Inflammatory macrophage (primary cell): ENCODE measurements at places on chromosomes 2 and 18.
A peak's percentile ranks its signal among the peaks of the same experiment; 100 is the strongest.

GRCh38 chr2:64978514-64979268 is 10.5 kb upstream of the SLC1A4 start:
- DNase-seq = peak; percentile 52

- DNase-seq = no peak
These were observed 542.8 kb downstream of the IRS1 start for GRCh38 chr2:226256709-226257376.

DNA sequence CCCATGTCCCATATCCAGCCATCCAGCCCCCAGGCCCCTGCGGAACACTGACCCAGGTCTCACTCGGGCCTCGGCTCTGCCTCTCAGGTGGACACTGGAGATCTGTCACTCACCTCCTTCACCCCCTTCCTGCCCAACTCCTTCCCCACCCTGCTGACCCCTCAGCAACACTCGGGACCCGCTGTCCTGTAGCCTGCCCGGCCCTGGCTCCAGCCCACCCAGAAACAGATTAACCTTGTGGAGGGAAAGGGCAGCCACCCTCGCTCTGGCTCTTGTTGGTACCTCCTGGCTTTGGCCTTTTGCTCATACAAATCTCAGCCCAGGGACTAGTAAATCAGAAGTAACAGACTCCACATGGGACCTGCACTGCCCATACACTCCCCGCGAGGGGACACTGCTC is 29.8 kb upstream of the PRLH start:
- DNase-seq = no peak

GRCh38 chr2:10686176-10686730 is 3.5 kb downstream of the NOL10 start:
- no peak for DNase-seq

- no peak for DNase-seq
These were observed 26.9 kb downstream of the CMPK2 start for GRCh38 chr2:6838673-6839319.

- DNase-seq = no peak
These were observed 180.0 kb downstream of the GLI2 start for GRCh38 chr2:120915670-120916069.
